Amniotic stem cell (primary cell): ENCODE measurements at places on chromosomes 11 and 22.

GRCh38 chr11:37402663-37403062, 804.6 kb upstream of the RAG2 start:
- no peak for DNase-seq

DNA sequence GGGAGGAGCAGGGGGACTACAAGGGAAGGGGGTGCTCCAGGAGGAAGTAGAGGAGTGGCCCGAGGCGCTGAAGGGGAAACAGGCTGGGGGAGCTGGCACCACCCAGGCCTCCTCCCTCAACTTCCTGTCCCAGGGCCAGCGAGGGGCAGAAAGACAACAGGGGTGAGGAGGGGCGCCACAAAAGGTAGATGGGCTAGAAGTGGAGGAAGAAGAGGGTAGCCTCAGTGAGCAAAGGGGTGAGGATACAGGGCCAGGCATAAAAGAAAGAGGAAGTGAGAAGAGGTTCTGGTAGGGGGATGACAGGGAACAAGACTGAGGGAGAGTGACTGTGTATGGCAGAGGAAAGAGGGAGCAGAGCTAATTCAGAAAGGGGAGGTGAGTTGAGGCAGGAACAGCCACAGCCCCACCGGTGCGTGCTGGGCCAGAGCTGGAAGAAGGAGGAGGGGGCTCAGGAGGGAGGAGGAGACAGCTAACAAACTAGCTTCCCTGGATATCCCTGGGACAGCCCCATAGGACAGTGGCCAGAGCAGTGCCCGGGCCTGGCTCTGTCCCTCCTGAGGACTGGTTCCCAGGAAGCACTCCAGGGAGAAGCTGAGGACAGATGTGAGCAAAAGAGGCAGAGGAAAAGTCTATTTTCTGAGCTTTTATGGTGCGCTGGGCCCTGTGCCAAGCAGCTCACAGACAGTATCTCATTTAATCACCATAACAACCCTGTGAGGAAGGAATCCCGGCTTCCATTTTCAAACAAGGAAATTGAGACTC, 8.5 kb downstream of the DCHS1 start:
- DNase-seq, result no peak

DNA sequence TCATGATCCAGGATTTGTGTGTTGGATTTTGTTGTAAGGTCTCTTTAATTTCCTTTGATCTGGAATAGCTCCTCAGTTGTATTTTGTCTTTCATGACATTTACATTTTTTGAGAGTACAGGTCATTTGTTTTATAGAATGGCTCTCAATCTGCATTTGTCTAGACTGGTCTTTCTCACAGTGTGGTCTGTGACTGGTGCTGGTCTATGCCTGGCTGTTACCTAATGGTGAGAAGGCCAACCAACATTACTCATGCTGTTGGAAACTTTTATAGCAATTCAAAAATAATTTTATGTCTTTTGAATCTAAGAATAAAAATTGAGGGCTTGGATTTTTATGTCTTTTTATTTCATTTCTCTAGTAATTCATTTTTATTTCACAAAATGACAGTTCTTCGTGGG, 3.9 kb upstream of the NCR3LG1 start:
- no peak for DNase-seq

- no peak for DNase-seq
These were observed 220.7 kb upstream of the SESN3 start for GRCh38 chr11:95451682-95452081.

GRCh38 chr22:46090631-46091201, 59.6 kb upstream of the PPARA start:
- DNase-seq, result no peak

- peak; percentile 73 for DNase-seq
These were observed 10.7 kb downstream of the LSP1 start for GRCh38 chr11:1863352-1864216.

GRCh38 chr22:49659924-49660315, 167.8 kb downstream of the BRD1 start:
- no peak for DNase-seq

DNA sequence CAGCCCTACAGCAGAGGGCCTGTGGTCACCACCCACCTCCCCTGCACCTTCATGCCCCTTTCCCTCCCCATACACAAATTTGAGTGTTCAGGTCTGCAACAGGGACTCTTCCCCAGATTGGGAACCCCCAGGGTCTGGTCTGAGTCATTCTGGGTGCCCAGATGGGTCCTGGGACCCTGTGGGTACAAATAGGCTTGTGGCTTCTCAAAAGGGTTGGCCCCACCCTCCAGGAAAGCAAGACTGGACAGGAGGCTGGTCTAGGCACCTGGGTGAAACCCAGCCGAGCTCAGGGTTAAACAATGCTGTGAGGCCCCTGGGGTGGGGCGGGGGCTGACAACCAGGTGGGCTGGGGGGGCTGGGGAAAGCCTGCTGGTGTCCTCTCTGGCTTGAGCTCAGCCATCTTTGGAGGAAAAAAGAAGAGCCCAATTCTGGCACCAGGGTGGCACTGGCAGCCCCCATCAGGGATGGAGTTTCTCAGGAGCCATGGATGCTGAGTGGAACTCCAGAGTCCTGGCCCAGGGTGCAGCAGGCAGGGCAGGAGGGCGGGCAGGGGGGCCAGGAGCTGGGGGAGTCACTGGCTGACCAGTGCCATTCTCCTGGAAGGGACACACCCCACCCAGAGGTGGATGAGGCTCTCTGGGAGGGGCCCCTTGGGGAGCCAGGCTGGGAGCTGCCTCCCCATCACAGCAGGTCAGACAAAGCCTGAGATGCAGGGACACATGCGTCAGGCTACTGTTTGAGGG, 1.1 kb downstream of the SEPTIN5 start:
- no peak for DNase-seq

DNA sequence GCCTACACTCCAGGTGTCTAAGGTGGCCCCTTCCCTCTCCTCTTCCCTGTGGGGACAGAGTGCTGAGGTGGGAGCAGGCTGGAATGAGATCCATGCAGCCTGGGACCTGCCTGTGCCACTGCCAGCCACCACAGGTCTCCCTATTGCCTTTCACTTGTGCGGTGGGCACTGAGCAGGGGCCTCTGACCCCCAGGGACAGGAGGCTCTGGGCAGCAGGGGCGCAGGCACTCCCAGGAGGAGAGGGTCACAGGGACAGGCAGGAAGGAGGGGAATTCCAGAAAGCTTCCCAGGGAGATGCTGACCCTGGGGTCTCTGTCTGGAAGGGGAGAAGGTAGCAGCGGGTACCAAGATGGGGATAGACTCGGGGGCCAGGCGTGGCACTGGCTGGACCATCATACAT, 228.5 kb upstream of the B3GAT1 start:
- DNase-seq, result no peak

DNA sequence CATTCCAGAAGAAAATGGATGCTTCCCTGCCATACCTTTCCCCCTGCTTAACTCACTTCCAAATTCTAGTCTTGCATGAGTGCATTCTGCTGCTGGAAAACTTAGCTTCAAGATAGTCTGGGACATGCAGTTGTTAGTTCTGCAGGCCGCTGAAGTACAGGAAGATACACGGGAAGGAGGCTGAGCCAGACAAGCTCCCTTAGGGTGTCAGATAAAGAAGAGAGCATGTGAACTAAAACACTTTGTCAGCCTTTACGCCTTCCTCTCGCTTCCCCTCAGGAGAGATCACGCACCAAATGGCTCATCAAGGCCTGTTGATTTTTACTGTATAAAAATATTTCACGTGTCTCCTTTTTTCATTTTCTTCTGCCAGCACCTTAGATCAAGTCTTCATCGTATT, 420.7 kb downstream of the INSC start:
- no peak for DNase-seq

GRCh38 chr11:17736930-17737817, 2.6 kb downstream of the KCNC1 start:
- no peak for DNase-seq

DNA sequence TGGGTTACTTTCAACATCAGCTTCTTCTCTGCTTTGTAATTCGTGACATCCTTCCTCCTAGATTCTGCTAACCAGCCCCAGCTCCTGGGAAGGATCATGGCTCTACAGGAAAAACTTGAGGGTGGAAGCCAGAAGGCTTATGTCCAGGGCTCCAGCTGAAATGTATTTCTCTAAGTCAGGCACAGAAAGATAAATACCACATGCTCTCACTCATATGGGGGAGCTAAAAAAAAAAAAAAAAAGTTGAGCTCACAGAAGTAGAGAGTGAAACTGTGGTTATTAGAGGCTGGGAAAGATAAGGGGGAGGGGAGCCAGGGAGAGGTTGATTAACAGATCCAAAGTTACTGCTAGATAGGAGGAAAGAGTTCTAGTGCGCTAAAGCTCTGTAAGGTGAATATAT, 74.9 kb downstream of the DSCAML1 start:
- no peak for DNase-seq

GRCh38 chr11:68904248-68904847, 657 bp downstream of the IGHMBP2 start:
- DNase-seq, result peak; percentile 4

GRCh38 chr22:19844377-19845053, 10.2 kb downstream of the GNB1L start:
- DNase-seq, result peak; percentile 22

DNA sequence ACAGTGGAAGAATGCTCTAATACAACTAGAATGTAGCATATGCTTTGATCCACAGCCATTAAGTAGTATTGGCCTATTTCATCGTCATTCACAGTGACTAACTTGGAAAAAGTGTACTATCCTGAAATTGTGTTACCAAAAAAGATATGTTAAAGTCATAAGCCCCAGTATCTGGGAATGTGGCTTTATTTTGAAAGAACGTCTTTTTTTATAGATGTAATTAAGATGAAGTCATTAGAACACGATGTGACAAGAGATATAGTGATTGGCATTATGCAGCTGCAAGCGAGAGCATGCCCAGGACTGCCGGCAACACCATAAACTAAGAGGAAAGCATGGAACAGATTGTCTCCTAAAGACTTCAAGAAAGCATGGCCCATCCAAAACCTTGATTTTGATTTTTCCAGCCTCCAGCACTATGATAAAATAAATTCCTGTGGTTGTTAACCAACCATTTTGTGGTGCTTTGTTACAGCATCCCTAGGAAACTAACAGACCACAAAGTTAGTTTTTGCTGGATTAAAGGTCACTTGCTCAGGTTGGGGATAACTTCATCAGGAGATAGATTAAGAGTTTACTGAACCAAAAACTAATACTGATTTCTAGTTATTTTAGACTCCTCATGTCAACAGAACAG, 870.6 kb upstream of the LRRC4C start:
- no peak for DNase-seq

- no peak for DNase-seq
These were observed 26.6 kb upstream of the TTC12 start for GRCh38 chr11:113287801-113288200.

DNA sequence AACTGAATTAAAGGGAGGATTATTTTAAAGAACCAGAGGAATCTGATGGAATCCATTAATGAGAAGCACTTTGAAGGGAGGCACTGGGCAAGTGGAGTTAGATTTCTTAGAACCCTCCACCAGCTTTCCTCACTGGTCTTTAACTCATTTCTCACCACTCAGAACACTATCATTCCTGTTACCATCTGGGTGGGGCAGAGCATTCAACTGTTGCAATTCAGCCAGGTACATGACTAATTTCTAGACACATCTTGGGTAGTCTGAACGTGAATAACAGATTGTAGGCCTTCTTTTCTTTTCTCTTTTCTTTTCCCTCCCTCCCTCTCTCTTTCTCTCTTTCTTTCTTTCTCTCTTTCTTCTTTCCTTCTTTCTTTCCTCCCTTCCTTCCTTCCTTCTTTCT, 15.5 kb upstream of the MMP1 start:
- no peak for DNase-seq

DNA sequence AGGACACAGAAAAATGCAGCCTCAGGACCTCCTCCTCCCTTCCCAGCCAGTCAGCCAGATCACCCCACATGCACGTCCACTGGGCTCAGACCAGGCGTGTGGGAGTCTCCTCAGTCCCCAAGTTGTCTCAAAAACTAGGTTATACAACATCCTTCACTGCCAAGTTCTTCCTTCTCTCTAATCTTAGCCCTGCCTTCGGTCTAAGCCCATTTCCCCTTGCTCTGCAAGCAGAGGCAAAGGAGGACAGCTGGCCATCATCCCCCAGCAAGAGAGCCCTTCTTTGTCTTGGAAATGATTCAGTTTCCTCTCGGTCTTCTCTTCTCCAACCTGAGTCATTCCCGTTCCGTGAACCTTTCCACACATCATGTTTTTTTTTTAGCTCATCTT, 14.0 kb upstream of the NRGN start:
- DNase-seq, result no peak

DNA sequence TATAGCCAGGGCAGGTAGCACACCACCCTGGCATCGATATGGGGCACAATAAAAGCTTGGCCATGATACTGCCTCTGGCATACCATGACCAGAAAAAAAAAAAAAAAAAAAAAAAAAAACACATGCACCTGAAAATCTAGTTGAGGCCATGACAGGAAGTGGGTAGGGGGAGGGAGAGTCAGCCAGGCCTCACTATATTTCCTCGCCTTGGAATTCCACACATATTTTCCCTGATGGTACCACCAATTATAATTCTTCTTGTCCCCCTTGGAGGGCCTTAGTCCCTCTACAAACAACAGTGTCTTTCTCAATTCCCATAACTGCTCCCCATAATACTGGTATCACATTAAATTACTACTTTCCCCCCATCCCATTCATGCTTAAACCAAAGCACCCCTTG, 12.6 kb upstream of the CHKA start:
- DNase-seq, result no peak

DNA sequence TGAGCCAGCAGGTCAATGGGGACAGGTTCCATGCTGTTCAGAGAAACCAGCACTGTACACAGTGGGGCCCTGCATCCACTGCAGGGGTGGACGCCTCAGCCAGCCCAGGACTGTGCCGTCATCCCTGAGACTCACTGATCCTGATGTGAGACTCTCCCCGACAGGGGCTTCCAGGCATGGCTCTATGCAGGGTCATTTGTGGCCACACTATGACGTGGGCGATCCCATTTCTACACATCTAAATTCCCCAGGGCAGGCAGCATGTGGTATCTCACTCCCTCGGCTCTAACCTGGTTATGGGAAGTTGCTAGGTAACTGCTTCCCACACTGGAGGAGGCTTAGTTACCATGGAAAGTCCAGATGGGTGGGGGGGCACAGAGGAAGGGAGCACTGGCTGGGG, 14.2 kb upstream of the FAM83F start:
- DNase-seq, result no peak

DNA sequence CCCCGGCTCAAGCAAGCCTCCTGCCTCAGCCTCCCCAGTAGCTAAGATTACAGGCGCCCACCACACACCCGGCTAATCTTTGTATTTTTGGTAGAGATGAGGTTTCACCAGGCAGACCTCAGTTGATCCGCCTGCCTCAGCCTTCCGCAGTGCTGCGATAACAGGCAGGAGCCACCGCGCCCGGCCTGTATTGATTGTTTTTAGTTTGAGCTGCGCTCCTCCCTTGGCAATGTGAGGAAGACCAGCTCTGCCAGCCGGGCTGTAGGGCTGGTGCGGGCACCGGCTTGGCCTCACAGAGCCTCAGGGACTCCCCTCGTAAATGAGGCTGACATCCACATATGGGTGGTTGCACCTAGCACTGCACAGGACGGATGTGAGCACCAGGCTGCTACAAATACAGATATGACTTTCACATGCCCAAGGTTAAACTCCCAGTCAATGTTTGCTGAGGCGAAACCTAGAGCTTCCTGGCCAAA, 7.5 kb upstream of the SLC2A11 start:
- DNase-seq, result no peak
